ENCODE measurements at places on chromosomes 6 and 20. TPM values are rescaled to one million over a fixed set of nuclear protein-coding genes. Genes with fewer than 3 reads are reported as not detected.

ERVFRD-1 gene
- total RNA-seq = 0.14 TPM

GJA10 gene
- not detected for total RNA-seq

BHLHE23 gene
- total RNA-seq = not detected

COL19A1 gene
- total RNA-seq = 0.25 TPM

PNPLA1 gene
- 0.14 TPM for total RNA-seq

NELFE gene
- total RNA-seq = 21.8 TPM

SIRPD gene
- total RNA-seq = 1.1 TPM

SLC44A4 gene
- 0.17 TPM for total RNA-seq

CDH22 gene
- not detected for total RNA-seq

SEC23B gene
- total RNA-seq = 36.5 TPM

TMEM217 gene
- 0.67 TPM for total RNA-seq

C20orf204 gene
- 0.14 TPM for total RNA-seq

SEC63 gene
- total RNA-seq = 20.8 TPM

TNNC2 gene
- 0.33 TPM for total RNA-seq

POU3F2 gene
- total RNA-seq = not detected

ENPP1 gene
- 27.2 TPM for total RNA-seq

MCHR2 gene
- not detected for total RNA-seq

PTK6 gene
- 0.05 TPM for total RNA-seq

BMP2 gene
- total RNA-seq = 2.0 TPM

EYS gene
- total RNA-seq = 0.09 TPM

SLC32A1 gene
- not detected for total RNA-seq

GCNT2 gene
- total RNA-seq = 2.8 TPM

CAGE1 gene
- total RNA-seq = 0.08 TPM

RIN2 gene
- 16.6 TPM for total RNA-seq

CFAP61 gene
- total RNA-seq = 0.05 TPM

CST2 gene
- not detected for total RNA-seq

KATNA1 gene
- total RNA-seq = 14.5 TPM

LY6G6F gene
- total RNA-seq = 3.2 TPM

DCBLD1 gene
- total RNA-seq = 10.4 TPM

PKIB gene
- total RNA-seq = 2.6 TPM

TP53TG5 gene
- total RNA-seq = not detected
